Glutamatergic neuron (in vitro differentiated cells): ENCODE measurements at places on chromosomes 4 and X.

DNA sequence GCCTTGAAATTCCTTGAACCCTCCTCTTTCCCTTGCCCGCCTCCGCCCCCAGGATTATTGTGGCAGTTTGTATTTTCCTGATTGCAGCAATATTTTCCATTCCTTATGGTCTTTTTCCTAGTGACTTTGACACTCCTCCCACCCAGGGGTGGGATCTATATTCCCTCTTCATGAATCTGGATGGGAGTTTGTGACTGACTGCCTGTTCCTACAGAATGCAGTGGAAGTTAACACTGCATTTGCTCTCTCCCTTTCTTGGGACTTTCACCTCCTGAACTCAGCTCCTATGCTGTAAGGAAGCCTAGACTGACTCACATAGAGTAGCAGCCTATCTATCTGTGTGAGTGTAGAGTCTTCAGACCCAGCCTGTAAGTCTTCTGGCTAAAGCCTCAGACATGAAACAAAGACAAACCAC, 2.2 kb downstream of the FUNDC2 start:
- DNase-seq: no peak

DNA sequence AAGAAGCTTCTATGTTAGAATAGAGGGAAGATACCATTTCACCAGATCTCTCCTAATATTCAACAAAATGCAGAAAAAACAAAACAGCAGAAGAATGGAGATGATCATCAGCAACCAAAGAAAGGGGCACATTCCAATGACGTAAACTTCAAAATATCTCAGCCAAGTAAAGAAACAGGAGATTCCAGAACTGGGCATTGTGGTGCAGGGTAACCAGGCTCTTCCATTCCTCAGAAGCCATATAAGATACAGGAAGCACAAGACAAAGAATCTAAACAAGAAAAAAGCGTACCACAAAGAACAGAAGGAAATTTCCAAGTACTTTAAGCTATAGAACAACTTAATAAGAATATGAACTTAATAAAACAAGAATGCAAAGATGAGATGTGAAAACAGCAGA, 6.9 kb upstream of the ARMCX4 start:
- DNase-seq: no peak

- no peak for DNase-seq
Measured at GRCh38 chrX:43266487-43266886, 389.6 kb upstream of the MAOA start.

DNA sequence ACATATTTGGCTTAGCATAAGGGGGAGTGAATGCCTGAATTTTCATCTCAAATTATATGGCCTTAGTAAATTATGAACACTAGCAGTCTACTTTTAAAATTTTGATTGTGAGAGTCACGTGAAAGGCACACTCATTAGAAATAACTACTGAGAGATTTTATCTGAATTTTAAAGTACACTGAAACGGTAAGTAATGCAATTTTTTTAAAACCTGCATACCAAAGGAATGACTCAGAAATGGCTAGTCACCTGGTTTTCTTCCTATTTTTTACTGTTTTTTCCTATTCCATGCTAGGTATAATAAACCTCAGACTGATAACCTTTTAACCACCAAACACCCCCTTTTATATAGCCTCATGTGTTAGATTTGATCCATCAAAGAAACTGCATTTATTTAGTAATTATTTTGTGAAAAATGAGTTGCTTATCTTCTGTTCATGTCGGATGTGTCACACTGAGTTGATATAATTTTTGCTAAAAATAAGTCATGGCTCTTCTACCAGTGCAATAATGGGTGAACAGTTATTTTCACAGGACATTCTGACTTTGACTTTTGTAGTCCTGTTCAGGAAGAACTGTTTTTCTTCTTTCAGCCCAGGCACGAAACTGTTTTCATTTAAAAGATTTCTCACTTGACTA, 40.4 kb downstream of the CPEB2 start:
- DNase-seq: no peak

DNA sequence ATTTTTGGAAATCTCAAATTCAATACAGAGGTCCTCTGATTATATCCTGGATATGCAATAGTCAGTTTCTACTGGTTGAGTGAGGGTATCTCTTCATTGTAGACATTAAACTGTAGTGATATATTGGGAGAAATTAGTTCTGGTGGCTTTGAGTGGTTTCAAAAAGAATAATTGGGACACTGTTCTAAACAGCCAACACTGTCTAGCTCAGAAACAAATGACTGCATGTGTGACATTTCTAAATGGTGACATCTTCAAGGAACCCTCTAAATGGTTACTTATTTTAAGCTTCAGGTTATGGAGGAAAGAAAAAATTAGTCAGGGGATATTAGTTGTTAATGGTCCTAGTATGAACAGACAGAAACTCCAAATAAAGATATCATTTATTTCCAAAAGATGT, 186.2 kb downstream of the LARP7 start:
- no peak for DNase-seq

GRCh38 chr4:152398060-152398459, 137.8 kb downstream of the FBXW7 start:
- DNase-seq: no peak

DNA sequence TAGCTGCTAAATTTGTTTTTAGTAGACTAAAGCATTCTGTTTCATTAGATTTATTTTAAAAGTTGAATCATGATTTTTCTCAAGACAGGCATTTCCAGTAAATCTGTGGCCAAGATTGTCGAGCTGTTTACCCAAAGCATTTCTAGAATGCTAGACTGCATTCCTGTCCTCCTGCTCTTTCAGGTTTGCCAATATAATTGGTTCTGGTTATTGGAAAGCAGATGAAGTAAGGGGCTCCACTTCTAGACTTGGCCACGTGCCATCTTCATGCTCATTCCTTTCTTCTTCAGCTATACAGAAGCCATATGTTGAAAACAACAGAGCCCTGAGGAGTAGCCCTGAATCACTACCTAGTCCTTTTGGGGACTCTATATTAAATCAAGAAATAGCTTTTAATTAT, 62.5 kb downstream of the PGRMC2 start:
- DNase-seq: no peak

DNA sequence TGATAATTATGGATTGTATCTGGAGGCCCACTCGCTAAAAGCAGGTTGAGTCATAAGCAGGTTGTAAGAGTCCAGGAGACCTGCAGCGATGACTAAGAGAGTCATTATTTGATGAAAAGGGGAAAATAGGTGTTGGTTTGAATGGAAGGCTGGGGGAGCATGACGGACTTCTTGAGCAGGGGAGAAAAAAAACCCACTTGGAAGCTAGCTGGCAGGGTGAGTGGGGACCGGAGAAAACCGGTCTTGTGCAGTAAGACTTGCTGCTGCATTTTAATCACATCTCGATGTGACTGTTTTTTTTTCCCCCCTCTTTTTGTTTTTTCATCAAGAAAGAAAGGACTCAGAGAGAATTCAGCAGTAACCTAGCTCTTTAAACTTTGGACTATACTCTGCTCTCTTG, 90.0 kb downstream of the IGSF1 start:
- no peak for DNase-seq

- DNase-seq: no peak
Measured at GRCh38 chrX:31245714-31246113, 173.9 kb upstream of the FTHL17 start.
